ENCODE measurements at places on chromosomes 7 and 10. TPM values are rescaled to one million over a fixed set of nuclear protein-coding genes. Genes with fewer than 3 reads are reported as not detected.
A peak's percentile ranks its signal among the peaks of the same experiment; 100 is the strongest.

The C10orf67 gene
- not detected for total RNA-seq

DNA sequence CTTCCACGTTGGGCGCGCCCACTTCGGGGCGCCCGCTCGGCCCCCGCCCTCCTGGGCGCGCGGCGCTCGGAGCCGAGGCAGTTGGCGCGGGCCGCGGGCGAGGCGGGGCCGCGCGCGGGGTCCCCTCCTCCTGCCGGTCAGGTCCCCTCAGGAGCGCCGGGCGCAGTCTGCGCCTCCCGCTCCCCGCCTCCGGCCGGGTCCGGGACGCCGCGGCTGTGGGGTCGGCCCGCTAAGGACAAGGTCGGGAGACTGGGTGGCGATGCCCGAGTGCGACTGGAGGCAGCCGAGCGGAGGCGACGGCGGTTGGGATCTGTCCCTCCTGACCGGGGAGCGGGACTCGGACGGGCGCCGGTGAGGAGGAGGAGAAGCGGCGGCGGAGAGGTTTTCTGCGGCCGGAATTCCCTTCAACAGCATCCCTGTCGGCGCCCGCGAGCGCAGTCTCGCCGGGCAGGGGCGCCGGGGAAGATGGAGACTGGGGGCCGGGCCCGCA, at the start of gene ATRNL1:
ATRNL1 (plus strand) TSS at position 80 of the 490 bp plus-strand sequence; CDS start at position 466, 386 bp downstream.
- peaks cover 8% of the 10 kb centered on the region for H3K4me1 ChIP-seq
- peak within 1 kb of the TSS; percentile 73 for H3K4me3 ChIP-seq
- H3K36me3 ChIP-seq = no peaks in the 10 kb centered on the region
- no peak within 1 kb of the TSS for H3K27ac ChIP-seq

DNA sequence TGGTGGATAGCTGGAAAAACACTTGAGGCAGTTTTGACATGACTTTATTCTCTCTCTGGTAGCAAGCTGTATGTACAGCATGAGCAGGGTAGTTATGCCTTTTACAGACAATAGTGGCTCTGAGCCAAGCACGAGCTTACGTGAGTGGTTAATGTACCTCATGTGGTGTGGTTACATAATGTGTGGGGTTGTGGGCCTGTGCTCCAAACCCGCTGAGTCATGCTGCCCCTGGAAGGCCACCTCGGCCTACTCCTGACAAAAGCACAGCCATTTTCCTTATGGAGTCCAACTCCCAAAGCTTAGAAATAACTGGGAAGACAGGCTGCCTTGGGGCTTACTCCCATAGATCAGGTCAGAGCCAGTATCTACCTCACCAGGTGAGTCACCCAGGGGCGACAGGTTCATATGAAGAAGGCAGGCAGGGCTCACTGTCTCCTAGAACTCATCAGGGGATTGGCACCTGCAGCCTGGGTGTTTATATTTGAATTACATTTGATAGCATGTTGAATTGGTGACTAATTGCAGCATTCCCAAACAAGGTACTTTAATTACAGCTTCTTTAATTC, 404.5 kb downstream of the ADRA2A start:
- no peak overlapping the region for H3K4me3 ChIP-seq
- H3K4me1 ChIP-seq = no peaks in the 10 kb centered on the region
- H3K27me3 ChIP-seq = no peaks in the 10 kb centered on the region

DNA sequence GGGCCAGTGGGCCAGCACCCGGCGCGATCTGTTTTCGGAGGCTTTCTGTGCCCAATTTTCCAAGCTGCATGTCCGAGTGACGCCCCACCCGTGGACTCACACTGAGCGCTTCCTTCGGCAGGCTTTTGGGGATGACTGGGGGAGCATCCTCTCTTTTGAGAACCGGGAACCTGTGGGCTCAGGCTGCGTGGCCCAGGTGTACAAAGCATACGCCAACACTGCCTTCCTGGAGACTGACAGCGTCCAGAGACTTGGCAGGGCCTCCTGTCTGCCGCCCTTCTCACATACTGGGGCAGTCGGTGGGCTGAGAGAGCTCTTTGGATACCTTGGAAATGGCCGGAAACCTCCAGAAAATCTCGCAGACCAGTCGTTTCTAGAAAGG, 1.0 kb downstream of the ADCK2 start:
- H3K4me1 ChIP-seq = peaks cover 34% of the 10 kb centered on the region
- H3K4me3 ChIP-seq = peak overlapping the region; percentile 80
- H3K27ac ChIP-seq = peak overlapping the region; percentile 75
- H3K27me3 ChIP-seq = peaks cover 2% of the 10 kb centered on the region

The BAMBI gene
- total RNA-seq = 0.23 TPM

GRCh38 chr7:19621740-19622139, 87.1 kb downstream of the POLR1F start:
- no peak for DNase-seq
- no peak overlapping the region for H3K4me3 ChIP-seq
- H3K27ac ChIP-seq = no peak overlapping the region
- H3K36me3 ChIP-seq = no peaks in the 10 kb centered on the region
- no peaks in the 10 kb centered on the region for H3K27me3 ChIP-seq
